Smooth muscle cell of bladder (primary cell): ENCODE measurements at places on chromosomes 11 and 22. TPM values are rescaled to one million over a fixed set of nuclear protein-coding genes. Genes with fewer than 3 reads are reported as not detected.

ART5 gene
- total RNA-seq, result 0.37 TPM in 1 of 2 replicates, not detected in the other

PTH gene
- not detected in 2 replicates for total RNA-seq

CELSR1 gene
- total RNA-seq, result 0.14 and 0.65 TPM in 2 replicates

P2RX6 gene
- 2.6 and 2.8 TPM in 2 replicates for total RNA-seq

SMPD1 gene
- 27.9 and 35.1 TPM in 2 replicates for total RNA-seq

PHOX2A gene
- not detected in 2 replicates for total RNA-seq

LRRC74B gene
- total RNA-seq, result not detected in 2 replicates

GALNT18 gene
- 3.1 and 3.7 TPM in 2 replicates for total RNA-seq

EFCAB6 gene
- total RNA-seq, result 2.0 and 2.1 TPM in 2 replicates

HOATZ gene
- total RNA-seq, result not detected in 2 replicates

APLNR gene
- total RNA-seq, result not detected in 2 replicates

SHANK3 gene
- 0.57 and 0.74 TPM in 2 replicates for total RNA-seq

BTG4 gene
- total RNA-seq, result not detected in 2 replicates

ACR gene
- total RNA-seq, result not detected in 2 replicates

OR52I2 gene
- total RNA-seq, result not detected in 2 replicates

KCNJ11 gene
- not detected in 2 replicates for total RNA-seq
